Ovary (tissue), 10 donors: ENCODE measurements at places on chromosomes 12 and 14. TPM values are rescaled to one million over a fixed set of nuclear protein-coding genes. Genes with fewer than 3 reads are reported as not detected.

DNA sequence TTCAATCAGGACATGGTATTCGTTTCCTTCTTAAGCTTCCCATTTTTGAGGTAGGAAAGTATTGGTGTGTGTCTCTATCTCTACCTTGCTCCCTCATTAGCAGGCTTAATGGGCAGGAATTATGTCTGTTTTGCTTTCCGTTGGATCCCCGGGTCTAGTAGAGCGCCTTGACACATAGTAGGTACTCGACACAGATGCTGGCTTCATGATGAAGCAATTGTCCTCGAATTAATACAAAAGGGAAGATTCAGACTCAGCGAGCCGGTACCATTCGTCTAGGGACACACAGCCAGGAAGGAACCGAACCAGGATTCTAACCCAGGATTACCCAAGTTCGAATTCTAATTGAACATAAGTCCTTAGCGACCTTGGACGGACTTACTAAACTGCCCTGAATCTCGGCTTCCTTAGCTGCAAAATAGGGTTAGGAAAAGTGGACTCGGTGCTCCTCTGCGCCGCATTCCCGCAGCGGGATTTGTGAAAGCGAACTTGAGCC lies 496 bp upstream of the ISCU start:
- DNase-seq, result no peak

GRCh38 chr12:109677279-109677691 lies 36.3 kb upstream of the FAM222A start:
- DNase-seq, result no peak

GRCh38 chr14:93975791-93976476 lies 436 bp downstream of the ASB2 start:
- no peak for DNase-seq

- DNase-seq, result no peak
Observed at GRCh38 chr12:10362828-10363657, 26.8 kb downstream of the KLRK1 start.

GRCh38 chr12:27094726-27095125 lies 12.3 kb upstream of the C12orf71 start:
- no peak for DNase-seq

- no peak for DNase-seq
Observed at GRCh38 chr12:117875744-117876435, 92.9 kb downstream of the KSR2 start.

DNA sequence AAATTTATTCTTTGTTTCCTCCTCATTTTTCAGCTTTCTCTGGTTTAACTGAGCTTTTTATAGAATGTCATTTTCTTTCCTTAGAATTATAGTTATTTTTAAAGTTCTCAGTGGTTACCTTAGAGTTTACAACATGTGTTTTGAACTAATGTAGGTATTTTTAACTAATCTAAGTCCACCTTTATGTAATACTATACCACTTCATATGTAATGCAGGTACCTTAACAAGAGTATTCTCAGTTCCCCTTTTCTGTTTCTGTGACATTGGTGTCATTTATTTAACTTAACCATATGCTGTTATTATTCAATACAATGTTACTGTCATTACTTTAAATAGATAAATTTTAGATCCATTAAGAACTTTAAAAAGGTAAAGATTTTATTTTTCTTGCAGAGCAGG lies 30.3 kb upstream of the KCNC2 start:
- DNase-seq, result no peak

DNA sequence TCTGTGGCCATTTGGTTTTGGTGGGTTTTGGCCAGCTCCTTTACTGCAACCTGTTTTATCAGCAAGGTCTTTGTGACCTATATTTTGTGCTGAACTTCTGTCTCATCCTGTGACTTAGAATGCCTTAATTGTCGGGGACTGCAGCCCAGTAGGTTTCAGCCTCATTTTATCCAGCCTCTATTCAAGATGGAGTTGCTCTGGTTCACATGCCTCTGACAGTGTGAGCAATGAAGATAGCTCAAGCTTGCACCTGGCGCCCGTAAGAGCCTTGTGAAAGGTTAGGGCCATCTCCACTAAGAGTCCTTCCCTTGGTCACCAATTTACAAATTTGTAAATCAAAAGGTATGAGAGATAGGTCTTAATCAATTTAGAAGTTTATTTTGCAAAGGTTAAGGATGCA lies 19.4 kb downstream of the SLCO1B3 start:
- DNase-seq, result no peak

DNA sequence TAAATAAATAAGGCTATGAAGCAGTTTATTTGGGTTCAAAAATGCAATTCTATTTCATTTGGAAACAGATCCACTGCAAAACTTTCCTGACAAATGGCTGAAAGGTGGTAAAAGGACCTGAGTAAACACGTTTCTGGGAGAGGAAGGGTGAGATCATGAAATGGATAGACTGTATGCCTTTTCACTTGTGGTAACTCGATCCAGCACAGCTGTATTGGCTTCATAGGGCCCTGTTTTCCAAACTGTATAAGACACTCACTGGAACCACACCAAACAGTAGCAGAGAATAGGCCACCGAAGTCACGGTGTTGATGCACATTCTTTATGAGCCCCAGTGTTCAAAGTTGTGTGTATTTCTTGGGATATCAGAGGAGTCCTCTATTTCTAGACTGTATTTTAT lies 325.2 kb upstream of the DIO2 start:
- no peak for DNase-seq

DNA sequence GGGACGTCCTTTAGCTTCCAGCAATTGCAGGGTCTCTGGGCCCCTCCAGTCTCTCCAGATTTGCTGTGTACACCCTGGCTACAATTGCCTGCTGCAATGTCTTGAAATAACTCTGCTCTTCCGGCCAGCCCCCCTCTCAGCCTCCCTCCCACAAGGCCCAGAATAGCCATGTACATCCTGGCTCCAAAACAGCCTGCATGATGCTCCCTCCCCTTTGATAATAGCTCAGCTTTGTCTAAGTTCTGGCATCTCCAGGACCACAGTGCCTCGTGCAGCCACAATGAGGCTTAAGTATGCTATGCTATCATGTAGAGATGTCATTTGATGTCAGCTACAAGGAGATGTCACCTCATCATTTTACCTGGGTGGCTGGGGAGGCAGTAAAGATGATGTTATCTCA lies 74.6 kb downstream of the SRRM4 start:
- DNase-seq, result no peak

DNA sequence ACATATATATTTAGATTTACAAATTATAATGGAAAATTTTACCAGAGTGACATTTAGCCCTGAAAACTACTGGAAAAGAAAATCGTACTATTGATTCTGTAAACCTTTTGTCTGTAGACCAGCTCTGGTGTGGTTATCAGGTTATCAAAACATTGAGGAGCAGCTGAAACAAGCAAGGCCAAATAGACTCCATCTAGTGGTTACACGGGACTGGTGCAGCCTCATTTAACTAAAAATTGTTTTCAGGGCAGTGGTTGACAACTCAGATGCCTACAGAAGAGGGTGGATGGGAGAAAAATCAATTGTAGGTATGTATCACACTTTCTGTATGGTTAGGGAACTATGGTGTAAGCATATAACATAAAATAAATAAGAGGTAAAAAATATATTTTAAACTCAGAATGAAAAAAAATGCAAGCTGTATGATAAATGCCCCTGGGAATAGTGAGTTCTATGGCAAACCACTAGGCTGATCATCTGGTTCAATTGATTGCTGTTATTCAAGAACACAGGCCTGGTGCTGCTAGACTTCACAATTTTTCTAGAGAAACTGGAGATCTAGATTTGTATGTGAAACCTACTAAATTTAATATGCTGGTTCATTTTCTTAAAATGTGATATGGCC lies 51.2 kb downstream of the ACSS3 start:
- no peak for DNase-seq

DNA sequence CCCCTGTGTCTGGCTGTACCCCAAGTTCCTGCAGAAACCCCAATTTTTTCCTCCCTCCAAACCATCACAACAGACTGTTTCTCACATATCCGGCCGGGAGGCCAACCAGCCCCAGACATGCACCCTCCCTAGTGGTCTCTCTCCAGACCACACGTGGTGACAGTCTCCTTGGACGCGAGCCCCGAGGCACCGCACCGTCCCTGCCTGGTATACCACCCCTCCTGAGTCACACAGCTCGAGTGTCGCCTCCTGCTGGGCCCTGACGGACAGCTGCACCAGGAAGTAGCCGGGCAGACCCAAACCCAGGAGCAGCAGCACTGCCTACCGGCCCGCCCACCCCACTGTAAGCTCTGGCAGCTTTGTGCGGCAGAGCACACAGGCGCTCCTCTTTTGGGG lies 97.4 kb downstream of the RFLNA start:
- no peak for DNase-seq

GRCh38 chr14:72565149-72565559 lies 328.7 kb downstream of the DPF3 start:
- no peak for DNase-seq

DNA sequence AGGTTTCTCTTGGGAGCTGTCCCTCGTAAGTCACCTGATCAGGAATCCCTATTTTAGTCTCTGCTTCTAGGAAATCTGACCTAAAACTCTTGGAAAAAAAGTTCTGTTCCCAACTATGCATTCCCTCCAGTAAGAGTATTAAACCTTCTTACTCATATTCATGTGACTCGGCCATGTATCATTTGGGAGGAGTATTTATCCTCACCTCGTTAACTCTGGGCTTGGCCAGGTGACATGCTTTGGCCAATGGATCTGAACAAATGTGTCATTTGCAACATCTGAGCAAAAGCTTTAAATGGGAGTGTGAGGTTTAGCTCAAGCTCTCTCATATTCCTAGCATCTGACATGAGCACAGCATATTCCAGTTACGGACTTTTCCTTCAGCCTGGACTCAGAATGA lies 226.8 kb downstream of the NUAK1 start:
- DNase-seq, result no peak

- no peak for DNase-seq
Observed at GRCh38 chr14:89566644-89567415, 149.8 kb upstream of the FOXN3 start.

GRCh38 chr14:31858868-31859267 lies 218.2 kb upstream of the ARHGAP5 start:
- no peak for DNase-seq

- DNase-seq, result no peak
Observed at GRCh38 chr12:5661811-5662210, 229.9 kb downstream of the NTF3 start.

DNA sequence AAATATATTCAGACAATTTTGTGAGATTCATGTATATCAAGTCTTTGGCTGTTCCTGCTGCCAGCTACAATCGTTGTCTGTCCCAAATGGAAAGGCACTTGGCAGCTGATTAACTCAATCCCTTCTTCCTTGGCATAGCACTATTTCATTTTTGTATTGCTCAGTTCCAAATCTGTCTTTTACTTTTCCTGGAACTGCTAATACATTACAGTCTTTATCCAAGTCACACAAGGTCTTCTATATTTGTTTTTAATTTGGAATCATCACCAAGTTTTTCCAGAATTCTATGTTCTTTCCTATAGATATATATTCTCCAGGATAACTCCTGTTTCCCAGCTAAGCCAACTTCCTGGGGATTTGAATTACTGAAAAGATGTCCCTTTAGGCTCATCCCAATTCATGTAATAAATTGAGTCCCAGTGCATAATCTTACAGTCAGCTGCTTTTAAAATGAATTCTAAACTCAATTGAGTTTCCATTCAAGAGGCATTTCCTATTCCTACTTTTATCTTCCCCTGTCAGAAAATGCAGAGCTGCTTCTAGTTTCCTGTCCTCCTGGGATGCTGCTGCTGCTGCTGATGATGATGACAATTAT lies 45.9 kb downstream of the DYRK2 start:
- no peak for DNase-seq

DNA sequence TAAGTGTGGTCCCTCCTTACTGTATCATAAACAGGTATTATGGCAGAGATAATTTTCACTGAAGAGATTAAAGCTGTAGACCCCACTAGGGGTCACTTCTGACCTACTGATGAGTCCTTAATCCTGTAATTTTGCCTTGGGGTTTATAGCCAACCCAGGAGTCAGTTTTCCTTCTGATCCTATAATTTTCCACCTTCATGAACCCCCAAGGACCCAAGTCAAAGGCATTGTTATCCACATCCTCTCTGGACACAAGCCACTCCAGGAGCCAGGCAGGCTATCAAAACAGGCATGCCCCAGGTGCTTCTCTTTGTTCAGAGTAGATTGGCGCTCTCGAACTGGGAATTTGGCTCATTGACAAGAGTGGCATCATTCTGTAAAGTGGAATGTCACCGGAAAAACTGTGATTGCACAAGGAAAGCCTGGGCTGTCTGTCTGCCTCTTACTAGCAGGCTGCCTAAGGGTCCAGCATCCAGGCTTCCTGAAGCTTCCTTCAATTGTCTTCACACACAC lies 1523.2 kb upstream of the FLRT2 start:
- no peak for DNase-seq

- no peak for DNase-seq
Observed at GRCh38 chr14:77475432-77476115, 17.7 kb downstream of the AHSA1 start.

SMARCD1 gene
- total RNA-seq, result 51.6 TPM

SMOC1 gene
- 0.35 TPM for total RNA-seq

SERPINA9 gene
- not detected for total RNA-seq

LGMN gene
- 34.8 TPM for total RNA-seq

ERP27 gene
- total RNA-seq, result 83.8 TPM

IFI27 gene
- 56.9 TPM for total RNA-seq

DENND5B gene
- 35.0 TPM for total RNA-seq
